Stimulated activated CD4-positive, alpha-beta T cell treated with anti-CD3 and anti-CD28 coated beads, Interleukin-12 subunit alpha, Interleukin-12 subunit beta, amount 100 ng/mL, for 24 hours (primary cell): ENCODE measurements at places on chromosomes 6 and 20.

- DNase-seq: no peak
Measured at GRCh38 chr6:128000363-128000762, 99.5 kb upstream of the THEMIS start.

- no peak for DNase-seq
Measured at GRCh38 chr20:16423311-16424212, 149.7 kb downstream of the KIF16B start.

- no peak for DNase-seq
Measured at GRCh38 chr6:36570264-36570663, 23.0 kb upstream of the STK38 start.

- DNase-seq: no peak
Measured at GRCh38 chr20:59912609-59913008, 20.8 kb downstream of the SYCP2 start.
